ENCODE measurements at places on chromosomes 2 and 18.

DNA sequence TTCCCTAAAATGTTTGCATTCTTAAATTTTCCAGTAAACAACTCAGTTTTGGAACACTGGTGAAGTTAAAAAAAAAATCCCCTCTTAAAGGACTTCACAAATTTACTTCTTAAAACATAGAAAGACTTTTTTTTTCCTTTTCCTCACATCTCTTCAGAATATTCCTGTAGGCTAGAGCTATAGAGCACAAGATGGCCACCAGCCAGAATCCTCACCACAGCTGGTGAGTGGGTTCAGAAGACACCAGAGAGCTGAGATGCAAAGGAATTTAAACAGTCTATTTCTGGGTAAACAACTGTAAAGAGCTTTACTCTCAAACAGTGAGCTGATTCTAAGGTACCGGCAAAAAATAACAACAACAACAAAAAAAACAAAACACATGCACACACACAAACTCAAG, 252.8 kb downstream of the LRP1B start:
- DNase-seq, result no peak

DNA sequence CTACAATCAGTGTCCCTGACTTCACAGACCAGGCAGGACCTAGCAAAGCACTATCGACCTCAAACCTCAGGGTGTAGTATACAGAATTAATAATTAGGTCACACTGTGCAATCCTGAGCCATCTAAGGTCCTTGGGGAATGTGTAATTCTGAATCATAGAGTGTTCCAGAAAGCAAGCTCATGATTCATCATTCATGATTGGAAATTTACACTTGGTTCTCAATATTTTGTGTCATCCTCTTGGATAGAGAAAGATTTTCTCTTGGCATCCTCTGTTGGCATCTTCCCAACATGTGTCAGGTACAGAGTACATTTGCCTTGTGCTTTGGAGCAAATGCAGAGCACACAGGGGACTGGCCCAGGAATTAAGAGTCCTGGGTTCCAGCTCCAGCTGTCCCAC, 245.0 kb upstream of the NT5C1B start:
- DNase-seq, result no peak

DNA sequence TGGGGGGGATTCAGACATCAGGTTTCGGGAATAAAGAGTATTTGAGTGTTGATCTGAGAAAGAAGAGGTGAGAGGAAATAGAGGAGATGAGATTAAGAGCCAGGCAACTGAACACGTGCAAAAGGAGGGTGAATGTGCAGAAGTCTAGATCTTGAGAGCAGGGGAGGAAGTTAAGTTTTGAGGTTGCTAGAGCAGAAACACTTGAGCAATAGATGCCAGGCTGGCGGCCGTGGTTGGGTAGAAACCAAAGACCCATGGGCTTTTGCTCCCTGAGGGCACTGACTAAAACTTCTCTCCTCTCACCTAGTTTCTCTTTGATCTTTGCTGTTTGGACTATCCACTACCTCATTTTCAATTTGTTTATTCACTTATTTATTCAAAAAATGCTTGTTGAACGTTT, 116.0 kb downstream of the CDC42EP3 start:
- DNase-seq, result peak; percentile 95

DNA sequence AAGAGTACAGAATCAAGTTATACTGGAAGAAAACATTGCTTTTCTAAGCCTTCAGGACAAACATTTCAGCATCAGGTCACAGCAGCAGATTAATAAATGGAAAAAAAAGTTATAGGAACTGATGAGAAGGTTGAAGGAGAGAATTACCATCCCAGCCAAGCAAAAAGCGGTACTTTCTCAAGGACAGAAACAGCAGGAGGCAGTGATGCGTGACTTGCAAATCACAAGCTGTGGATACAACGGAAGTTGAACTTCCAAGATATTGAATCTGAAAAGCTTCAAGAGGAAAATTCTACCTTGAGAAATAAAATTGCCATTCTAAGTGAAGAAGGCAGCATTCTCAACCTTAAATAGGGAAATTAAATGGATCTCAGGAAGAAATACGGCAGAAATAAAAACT, 18.5 kb upstream of the SERPINB12 start:
- DNase-seq, result no peak

DNA sequence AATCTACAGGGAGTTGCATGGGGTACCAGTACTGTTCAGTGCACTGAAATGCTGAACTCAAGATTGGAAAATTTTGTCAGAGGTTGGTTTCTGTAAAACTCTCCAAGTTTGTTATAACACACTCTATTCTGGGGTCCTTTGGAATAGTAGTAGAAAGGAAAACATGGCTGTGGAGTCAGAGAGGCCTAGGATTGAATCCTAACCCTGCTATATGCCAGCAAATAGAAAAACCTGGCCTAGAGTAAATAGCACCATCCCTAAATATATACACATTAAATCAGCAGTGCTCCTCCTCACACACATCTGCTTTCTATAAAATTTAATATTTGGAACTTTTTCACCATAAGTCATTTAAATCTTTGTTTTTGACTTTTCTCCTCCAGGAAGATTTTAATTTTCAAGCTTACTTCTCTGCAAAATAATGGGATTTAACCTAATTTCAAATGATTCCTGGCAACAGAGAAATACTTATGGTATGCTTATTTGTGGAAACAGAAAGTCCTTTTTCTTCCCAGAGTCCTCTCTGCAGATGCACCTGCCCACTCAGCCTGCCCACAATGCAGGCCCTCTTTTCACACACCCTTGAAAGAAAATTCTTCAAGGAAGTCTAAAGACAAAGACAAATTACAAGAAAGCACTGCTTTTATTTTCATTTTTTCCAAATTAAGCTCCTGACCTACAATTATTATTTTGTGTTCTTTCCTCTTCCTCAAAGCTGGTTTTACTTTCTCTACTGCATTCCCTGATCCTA, 197.5 kb upstream of the LRRTM1 start:
- no peak for DNase-seq

DNA sequence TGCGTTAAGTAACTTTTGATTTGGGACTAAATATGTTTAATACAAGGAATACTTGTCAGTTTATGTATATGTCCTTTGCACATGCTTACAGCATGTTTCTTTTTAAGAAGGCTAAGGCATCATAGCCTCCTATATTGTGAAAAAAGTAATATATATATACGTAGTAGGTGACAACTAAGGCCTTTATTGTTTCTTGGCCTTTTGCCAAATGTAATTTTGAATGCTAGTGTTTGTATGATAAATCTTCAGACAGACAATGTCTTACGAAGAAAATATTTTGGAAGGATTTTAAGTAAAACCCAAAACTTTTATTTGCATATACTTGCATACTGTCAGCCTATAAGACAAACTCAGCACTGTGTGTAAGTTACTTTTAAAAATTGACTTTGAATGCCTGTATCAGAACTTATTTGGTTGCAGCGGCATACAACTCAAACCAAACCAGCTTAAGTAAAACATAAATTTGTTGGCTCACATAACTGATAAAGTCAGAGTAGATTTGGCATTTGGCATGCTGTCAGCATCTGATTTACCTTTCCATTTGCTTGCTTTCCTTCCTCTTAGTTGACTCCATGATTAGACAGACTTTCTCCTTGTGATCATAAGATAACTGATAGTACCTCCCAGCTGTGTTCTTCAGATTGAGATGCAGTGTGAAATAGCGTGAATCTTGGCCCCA, 24.4 kb downstream of the UBE2E3 start:
- DNase-seq, result no peak

DNA sequence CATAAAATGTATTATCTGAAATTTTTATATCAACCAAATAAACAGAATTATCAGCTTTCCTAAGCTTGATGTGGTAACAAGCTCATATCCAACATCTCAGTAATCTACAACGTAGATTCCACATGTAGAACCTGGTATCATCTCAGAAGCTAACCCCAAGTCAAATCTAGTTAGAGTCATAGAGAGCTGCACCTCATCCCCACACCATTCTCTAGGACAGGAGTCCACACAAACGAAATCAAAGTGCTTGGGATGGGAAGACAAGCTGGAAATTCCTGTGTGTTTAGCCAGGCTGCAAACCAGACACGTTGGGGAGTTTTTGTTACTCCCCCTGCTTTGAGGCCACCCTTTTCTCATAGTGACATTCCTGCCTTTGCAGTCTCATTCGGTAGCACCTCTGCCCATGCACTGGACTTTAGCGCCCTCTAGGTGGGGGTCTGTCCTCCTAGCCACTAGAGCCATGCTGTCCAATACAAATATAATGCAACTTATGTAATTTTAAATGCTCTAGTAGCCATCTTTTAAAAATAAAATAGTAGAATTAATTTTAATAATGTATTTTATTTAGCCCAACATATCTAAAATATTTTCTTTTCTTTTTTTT, 28.1 kb upstream of the SATB2 start:
- peak; percentile 41 for DNase-seq

GRCh38 chr18:7000484-7001096, 117.0 kb downstream of the LAMA1 start:
- DNase-seq, result no peak

DNA sequence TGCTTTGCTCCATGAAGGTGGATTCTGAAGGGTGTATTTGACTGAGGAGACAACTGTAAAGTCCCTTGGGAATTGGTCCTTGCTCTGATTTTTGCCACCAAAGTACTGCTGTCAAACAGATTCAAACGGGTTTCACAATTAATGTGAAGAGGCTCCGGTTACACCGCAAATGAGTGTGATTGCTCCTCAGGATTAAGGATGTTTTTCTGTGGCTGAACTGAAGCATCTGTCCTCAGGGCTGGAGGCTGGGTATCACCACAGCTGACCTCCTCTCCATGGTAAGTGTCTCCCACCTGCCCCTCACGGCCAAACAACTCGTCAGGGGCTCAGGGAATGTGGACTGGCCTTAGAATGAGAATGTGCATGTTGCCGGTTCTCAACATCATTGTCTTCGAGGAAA, 130.4 kb upstream of the NDUFV2 start:
- no peak for DNase-seq

- DNase-seq, result no peak
These were observed 164.3 kb downstream of the NEDD4L start for GRCh38 chr18:58208207-58208932.

DNA sequence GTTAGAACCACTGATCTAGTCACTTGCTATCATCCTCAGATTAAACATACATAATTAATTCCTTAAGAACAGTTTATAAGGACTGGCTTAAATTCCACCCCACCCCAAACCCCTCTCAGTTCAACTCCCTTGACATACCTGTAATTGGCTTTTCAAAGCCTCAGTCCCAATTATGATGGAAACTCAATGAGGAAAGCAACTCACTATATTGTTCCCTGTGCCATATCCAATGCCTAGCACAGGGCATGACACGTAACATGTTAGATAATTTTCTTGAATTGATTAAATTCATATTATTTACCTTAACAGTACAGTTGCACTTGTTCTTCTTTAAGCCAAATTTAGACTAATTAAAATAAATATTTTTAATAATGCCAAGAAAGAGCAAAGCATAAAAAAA, 465.1 kb upstream of the CHAC2 start:
- no peak for DNase-seq

DNA sequence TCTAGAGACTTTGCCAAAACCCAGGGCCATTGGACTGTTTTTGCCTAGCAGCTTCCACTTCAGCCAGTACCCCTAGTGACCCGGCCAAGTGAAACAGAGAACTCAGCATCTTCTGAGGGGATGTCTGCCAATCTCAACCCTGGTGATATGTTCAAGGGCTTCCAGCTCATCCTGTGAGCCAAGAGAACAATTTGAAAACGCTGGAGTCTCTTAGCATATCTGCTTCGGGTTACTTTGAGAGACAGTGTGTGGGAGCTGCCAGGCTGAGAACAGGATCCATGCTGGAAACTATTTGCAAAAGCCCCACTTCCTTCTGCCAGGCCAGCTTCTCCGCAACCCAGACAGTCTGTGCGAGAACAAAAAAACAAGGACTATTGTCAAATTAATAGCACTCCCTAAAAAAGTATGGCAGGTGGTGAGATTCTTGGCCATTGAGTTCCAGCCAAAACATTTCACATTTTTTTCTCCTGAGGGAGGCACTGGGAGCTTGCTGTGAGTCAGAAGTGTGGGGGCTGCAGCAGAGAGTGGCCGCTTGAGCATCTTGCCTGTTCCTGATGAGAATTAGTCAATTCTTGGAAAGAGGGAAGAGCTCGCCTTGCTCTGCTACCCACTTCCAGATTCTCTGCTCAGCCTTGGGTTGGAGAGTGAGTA, 395.6 kb upstream of the TRIB2 start:
- DNase-seq, result no peak

GRCh38 chr18:45335282-45336043, 279.8 kb upstream of the SLC14A2 start:
- no peak for DNase-seq

DNA sequence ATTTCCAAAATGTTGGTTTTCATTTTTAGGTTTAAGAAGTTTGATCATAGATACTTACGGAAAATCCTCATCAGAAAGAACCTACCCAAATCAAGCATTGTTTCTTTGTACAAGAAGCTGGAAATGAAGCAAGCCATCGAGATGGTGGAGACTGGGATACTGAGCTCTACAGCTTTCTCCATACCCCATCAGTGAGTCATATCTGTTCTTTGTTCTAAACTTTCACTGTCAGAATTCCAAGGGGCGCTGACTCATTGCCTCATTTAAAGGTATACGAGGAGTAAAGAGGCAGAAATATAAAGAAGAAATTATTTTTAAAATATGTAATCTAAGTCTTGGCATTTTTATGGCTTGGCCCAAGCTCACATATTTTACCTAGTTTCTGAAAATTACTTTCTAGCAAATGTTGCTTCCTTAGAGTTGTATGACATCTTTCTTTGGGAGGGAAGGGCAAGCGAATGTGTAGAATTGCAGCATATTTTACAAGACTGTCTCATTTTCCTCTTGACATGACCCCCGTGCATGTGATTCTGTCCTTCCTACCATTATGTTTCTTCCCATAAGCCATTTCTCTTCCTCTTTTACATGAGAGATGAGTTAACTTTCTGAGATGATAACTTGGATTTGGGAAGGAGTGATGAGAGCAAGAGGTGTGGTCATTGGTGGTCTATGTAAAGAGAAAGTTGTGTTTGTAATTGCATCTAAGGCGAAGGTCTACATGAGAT, 41.2 kb downstream of the SLC9A4 start:
- no peak for DNase-seq

DNA sequence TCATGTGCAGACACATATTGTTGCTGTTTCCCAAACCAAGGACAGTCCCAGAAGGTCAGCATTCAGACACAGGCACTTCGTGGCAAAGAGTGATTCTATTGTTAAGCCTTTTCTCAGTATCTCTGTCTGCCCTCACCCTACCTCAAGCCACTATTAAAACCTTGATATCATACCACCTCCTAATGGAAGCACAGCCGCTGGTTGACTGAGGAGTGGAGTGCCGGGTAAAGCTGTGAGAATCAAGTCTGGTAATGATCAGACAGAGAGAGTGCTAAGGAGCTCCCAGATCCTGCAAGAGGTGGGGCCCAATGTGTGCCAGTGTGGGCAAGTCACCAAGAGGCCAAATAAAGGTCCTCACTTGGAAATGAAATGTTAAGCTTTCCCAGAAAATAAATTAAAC, 819.5 kb downstream of the BCL11A start:
- no peak for DNase-seq

DNA sequence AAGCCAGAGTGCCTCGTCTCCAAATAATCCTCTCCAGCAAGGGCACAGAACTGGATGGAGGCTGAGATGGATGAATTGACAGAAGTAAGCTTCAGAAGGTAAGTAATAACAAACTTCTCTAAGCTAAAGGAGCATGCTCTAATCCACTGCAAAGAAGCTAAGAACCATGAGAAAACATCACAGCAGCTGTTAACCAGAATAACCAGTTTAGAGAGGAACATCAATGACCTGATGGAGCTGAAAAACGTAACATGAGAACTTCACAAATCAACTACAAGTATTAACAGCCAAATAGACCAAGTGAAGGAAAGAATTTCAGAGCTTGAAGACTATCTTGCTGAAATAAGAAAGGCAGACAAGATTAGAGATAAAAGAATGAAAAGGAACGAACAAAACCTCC, 32.3 kb downstream of the WDPCP start:
- DNase-seq, result no peak

GRCh38 chr18:61209801-61210200, 123.4 kb upstream of the CDH20 start:
- no peak for DNase-seq
